ENCODE measurements at places on chromosomes 1 and 21. TPM values are rescaled to one million over a fixed set of nuclear protein-coding genes. Genes with fewer than 3 reads are reported as not detected.

- DNase-seq = no peak
- no peak overlapping the region for H3K4me3 ChIP-seq
- H3K4me1 ChIP-seq = no peaks in the 10 kb centered on the region
- H3K27me3 ChIP-seq = peaks cover 25% of the 10 kb centered on the region
- H3K27ac ChIP-seq = no peak overlapping the region
Observed at GRCh38 chr1:234091876-234092275, 187.4 kb downstream of the SLC35F3 start.

- peak overlapping the region; percentile 99 for H3K27ac ChIP-seq
- peaks cover 39% of the 10 kb centered on the region for H3K4me1 ChIP-seq
- H3K4me3 ChIP-seq = peak overlapping the region; percentile 98
- no peak for DNase-seq
Observed at GRCh38 chr21:28991861-28992525, 684 bp downstream of the LTN1 start.

- no peak for DNase-seq
- no peak overlapping the region for H3K27ac ChIP-seq
- H3K4me1 ChIP-seq = peaks cover 33% of the 10 kb centered on the region
- no peaks in the 10 kb centered on the region for H3K36me3 ChIP-seq
Observed at GRCh38 chr1:78044796-78045562, 787 bp upstream of the GIPC2 start.

DNA sequence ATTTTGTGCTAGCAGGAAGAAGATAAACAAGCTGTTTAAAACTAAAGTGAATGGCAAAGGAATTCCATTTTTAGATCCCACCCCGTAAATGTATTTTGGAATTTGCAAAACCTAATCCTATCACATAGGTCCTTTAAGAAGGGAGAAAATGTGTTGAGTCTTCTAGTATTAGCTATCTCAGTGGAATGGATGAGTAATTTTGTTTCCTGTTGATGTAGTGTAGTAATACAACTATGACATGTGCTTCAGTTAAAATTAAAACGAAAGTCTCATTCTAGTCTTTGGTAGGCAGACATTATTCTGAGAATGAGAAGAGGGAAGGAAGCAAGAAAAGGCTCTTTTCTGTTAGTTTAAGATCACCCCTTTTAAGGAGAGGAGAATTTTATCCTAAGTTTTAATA, 265.9 kb upstream of the C1orf105 start:
- DNase-seq = no peak
- H3K4me1 ChIP-seq = peaks cover 12% of the 10 kb centered on the region
- no peak overlapping the region for H3K4me3 ChIP-seq
- no peaks in the 10 kb centered on the region for H3K27me3 ChIP-seq
- H3K27ac ChIP-seq = peak overlapping the region; percentile 74

GRCh38 chr1:201602413-201603265, 63.7 kb downstream of the NAV1 start:
- H3K27ac ChIP-seq = no peak overlapping the region
- H3K4me1 ChIP-seq = no peaks in the 10 kb centered on the region
- H3K27me3 ChIP-seq = peaks cover 4% of the 10 kb centered on the region

GRCh38 chr1:241499910-241500309, 19.6 kb downstream of the FH start:
- no peak overlapping the region for H3K27ac ChIP-seq
- no peak overlapping the region for H3K4me3 ChIP-seq
- no peak for DNase-seq
- H3K27me3 ChIP-seq = no peaks in the 10 kb centered on the region

- peaks cover 5% of the 10 kb centered on the region for H3K36me3 ChIP-seq
- H3K27ac ChIP-seq = no peak overlapping the region
- H3K4me1 ChIP-seq = peaks cover 4% of the 10 kb centered on the region
- H3K4me3 ChIP-seq = no peak overlapping the region
Observed at GRCh38 chr21:34546542-34546941, 34.5 kb upstream of the KCNE1 start.

GRCh38 chr1:52460694-52461093, 56.3 kb downstream of the PRPF38A start:
- DNase-seq = no peak
- no peak overlapping the region for H3K4me3 ChIP-seq
- no peak overlapping the region for H3K27ac ChIP-seq
- no peaks in the 10 kb centered on the region for H3K4me1 ChIP-seq
- no peaks in the 10 kb centered on the region for H3K27me3 ChIP-seq

DNA sequence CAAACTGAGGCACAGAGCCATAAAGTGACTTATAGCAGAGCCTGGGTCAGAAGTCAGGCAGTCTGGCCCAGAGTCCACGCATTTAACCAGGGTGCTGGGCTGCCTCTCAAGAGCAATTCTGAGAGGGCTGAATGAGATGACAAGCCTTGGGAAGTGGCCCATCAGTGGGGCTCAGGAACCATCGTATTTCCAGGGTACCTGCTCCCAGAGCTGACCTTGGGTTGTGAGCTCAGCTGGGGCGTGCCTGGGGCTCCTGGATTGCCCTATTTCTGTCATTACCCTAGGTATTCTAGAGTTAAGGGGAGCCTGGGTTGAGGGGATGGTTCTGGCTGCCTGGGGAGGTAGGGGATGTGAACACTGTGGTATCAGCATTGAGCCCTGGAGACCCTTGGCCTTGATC, 49.4 kb downstream of the LGR6 start:
- H3K27ac ChIP-seq = peak overlapping the region; percentile 27
- no peak for DNase-seq
- H3K4me1 ChIP-seq = no peaks in the 10 kb centered on the region
- peaks cover 16% of the 10 kb centered on the region for H3K27me3 ChIP-seq
- no peaks in the 10 kb centered on the region for H3K36me3 ChIP-seq

COL8A2 gene
- total RNA-seq = not detected

CELA2A gene
- total RNA-seq = not detected

PROK1 gene
- total RNA-seq = not detected

PDE4DIP gene
- total RNA-seq = 30.6 TPM

DESI2 gene
- total RNA-seq = 29.6 TPM

UBASH3A gene
- 77.4 TPM for total RNA-seq

Measured in activated CD4-positive, alpha-beta T cell treated with anti-CD3 and anti-CD28 coated beads, Interleukin-2, amount 10 ng/mL, durations not matched to agents 7 days and 5 days (primary cell).